Fibroblast of skin of right quadriceps (primary cell): ENCODE measurements at places on chromosomes 2 and 18.

GRCh38 chr2:71235930-71236587 is 9.2 kb upstream of the PAIP2B start:
- no peak for DNase-seq

- DNase-seq: no peak
Observed at GRCh38 chr2:109425411-109425810, 188.4 kb downstream of the SEPTIN10 start.

DNA sequence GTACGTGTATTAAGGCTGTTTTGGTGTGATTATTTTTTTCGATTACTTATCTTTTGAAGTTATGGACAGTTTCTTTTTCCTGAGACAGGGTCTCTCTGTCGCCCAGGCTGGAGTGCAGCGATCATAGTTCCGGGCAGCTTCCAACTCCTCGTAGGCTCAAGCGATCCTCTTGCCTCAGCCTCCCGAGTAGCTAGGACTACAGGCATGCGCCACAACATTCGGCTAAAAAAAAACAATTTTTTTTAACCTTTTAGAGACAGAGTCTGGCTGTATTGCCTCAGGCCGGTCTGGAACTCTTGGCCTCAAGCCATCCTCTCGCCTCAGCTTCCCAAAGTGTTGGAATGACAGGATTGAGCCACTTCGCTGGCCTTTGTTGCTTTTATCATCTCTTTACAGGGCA is 945 bp downstream of the HAT1 start:
- DNase-seq: peak; percentile 41

DNA sequence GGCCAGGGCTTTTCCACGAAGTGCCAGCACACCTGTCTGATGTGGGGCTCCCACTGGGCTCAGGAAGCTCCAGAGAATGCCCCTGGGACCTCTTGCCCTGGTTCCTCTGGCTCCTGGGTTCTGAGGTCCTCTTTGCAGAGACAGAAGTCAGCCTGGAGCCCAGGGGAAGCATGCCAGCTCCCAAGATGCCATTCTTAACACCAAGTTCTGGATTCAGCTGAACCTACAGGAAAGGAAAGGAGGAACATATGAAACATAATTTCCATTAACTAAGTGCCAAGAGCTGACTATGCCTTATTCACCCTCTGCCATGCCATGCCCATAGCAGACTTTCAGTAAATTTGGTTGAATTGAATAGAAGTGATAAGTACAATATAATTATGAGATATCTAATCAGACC is 21.9 kb downstream of the FAM124B start:
- DNase-seq: no peak

DNA sequence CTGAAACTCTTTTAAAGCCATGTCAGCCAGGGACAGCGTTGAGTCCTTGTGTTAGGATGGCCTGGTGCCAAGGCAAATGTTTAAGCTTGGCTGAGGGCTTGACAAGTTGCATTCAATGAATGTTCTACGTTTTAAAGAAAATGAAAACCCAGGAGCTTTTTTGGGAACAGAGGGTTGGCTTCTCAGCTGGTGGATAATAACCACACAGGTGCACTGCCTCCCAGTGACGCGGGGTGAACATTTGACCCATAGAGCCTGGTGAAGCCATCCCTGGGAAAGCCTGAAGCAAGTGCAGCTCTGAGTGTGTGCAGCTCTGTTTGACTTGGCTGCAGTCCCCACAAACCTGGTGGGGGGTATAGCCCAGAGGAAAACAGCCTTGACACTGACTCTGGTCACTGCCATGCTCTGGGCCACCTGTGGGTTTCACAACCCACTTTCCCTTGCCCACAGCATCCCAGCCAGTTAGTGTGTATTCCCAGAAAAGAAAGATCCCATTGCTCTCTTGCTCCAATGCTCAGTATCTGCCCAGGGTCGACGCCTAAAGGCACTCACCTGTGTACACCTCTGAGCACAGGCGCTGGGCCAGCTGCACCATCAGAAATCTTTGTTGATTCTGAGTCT is 874.9 kb downstream of the RNF144A start:
- DNase-seq: no peak

DNA sequence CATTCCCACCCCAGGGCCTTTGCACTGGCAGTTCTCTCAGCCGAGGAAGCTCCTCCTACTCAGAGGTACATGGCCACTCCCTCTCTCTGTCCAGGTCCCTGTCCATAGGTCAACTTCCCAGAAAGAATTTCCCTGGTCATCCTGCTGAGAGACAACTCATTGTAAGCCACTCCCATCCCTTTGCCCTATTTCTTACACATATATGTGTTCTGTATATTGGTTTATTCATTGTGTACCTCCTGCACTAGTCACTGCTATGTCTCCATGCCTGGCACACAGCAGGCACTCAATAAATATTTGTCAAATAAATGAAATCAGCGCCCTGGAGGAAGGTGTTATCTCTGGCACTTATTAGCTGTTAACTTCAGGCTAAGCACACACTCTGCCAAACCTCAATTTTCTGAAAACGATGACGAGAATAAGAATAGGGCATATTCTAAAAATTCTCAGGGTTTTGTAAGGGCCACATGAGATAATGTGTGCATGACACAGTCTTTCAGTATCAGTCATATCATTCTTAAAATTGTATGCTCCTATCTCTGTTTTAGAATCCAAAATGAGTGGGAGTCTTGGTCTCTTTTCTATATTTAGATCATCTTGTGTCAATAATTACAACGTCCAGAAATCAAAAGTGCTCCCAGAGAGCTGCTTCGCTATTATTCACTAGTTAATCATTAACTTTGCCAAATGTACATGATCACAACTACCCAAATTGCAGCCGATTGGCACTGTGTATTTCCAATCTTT is 198.0 kb downstream of the ALK start:
- DNase-seq: no peak

GRCh38 chr2:74532222-74532621 is 2.5 kb downstream of the HTRA2 start:
- peak; percentile 51 for DNase-seq

- no peak for DNase-seq
Observed at GRCh38 chr18:41537666-41538065, 417.4 kb upstream of the PIK3C3 start.

DNA sequence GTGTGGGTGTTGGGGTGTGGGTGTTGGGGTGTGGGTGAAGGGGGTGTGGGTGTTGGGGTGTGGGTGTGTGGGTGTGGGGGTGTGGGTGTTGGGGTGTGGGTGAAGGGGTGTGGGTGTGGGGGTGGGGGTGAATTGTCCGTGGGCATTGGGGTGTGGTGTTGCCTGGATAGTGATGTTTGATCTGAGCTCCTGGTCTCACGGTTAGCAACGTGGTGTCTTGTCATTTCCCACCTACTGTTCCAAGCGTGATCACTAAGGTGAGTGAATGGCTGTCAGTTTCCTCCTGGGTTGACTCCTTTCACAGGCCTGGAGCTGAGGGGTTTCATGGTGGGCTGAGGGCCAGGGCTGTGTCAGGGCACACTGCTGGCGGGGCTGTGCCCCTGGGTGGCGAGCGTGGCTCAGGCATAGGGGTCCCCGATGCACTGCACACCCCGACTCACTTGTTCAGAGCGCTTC is 27.2 kb downstream of the RTP5 start:
- DNase-seq: no peak

DNA sequence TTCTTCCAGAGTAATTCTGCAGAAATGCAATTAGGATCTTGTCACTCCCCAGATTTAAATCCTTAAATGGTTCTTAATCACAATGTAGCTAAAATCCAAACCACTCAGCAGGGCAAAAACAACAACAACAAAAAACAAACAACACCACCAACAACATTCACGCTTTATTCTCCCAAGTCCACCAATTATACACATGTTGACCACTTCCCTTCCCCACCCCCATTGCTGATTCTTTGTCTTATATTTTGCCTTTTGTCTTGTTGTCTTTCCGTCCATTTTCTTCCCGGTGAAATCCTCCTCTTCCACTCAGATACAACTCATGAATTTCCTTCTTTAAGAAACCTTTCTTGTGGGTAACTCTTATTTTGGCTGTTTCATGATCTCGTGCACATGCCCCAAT is 902.8 kb downstream of the EPHA4 start:
- no peak for DNase-seq

DNA sequence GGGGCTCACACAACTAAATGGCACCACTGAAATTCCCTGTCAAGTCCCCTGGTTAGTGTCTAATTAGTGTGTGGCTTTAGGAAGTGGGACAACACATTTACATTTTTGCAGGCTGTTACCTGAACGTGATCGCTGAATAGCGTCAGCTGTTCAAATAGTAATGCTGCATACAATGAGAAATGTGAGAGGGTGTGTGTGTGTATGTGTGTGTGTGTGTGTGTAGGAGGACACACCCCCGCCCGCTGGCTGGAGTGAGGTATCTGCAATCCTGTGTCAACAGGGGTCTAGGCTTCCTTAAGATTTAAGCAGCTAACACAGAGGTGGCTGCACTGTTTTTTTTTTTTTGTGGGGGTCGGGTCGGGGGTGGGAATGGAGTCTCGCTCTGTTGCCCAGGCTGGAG is 4.8 kb upstream of the LYPD6B start:
- DNase-seq: no peak

DNA sequence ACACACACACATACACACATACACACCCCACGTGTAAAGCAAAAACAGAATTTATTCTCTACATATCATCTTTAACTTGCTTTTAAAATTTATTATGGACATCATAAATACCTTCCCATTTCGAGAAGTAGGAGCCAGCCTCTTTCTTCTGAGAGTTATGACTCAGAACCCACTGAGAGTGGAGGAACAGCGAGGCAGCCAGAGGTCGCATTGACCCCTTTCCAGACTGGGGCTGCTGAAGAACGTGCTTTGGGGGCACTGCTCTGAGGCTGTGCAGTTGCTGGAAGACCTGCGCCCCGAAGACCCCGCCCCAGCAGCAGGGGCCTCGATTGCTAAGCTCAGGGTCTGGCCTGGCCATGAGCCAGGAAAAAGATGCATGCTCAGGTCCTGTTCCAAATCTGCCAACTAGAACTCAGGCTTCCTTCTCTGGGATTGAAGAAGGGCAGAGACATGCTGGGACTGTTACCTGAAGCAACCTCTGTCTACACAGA is 133.8 kb upstream of the TWIST2 start:
- DNase-seq: peak; percentile 36

- peak; percentile 75 for DNase-seq
Observed at GRCh38 chr2:66717218-66717905, 282.4 kb downstream of the MEIS1 start.
